Kidney (tissue), 22 donors: ENCODE measurements at places on chromosomes 12 and 14. TPM values are rescaled to one million over a fixed set of nuclear protein-coding genes. Genes with fewer than 3 reads are reported as not detected.

CCNB1IP1 gene
- polyA plus RNA-seq = 58.2 TPM

BMP4 gene
- 9.9 TPM for polyA plus RNA-seq

- DNase-seq = peak; percentile 7
Measured at GRCh38 chr12:125065919-125066570, 810 bp downstream of the AACS start.

- DNase-seq = peak; percentile 75
Measured at GRCh38 chr14:97978341-97978740, 1181.2 kb downstream of the VRK1 start.
